Karpas-422 (cell line): ENCODE measurements at places on chromosomes 1 and 21. TPM values are rescaled to one million over a fixed set of nuclear protein-coding genes. Genes with fewer than 3 reads are reported as not detected.

DNA sequence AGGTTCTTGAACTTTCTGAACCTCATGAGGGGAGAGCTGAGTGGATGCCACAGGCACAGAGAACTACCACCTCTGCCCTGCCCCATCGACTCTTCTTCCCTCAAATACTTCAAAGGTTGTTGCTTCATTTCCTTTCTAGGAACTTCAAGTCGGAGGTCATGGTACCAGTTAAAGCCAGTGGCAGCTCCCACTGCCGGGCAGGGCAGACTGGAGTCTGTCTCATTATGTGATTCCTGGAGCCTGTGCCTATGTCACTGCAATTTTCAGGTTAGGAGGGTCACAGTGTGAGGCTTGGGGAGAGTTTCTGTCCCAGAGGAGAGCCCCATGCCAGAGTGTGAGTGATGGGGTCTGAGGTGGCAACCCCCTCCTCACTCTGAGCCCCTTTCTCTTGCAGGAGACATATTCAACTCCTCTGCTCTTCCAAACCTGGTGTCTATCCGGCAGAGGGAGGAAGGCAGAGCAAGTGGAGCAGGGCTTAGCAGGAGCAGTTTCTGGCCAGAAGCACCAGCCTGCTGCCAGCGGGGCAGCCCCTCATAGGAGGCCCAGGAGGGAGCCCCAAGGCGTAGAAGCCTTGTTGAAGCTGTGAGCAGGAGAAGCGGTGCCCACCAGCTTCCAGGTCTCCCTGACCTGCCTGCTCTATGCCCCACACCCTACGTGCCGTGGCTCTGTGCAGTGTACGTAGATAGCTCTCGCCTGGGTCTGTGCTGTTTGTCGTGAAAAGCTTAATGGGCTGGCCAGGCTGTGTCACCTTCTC is 29.3 kb downstream of the CAMK1G start:
- DNase-seq, result no peak
- no peak overlapping the region for H3K4me3 ChIP-seq
- H3K27ac ChIP-seq, result no peak overlapping the region

- H3K27me3 ChIP-seq, result no peaks in the 10 kb centered on the region
- DNase-seq, result no peak
- no peak overlapping the region for H3K4me3 ChIP-seq
- H3K4me1 ChIP-seq, result no peaks in the 10 kb centered on the region
- H3K27ac ChIP-seq, result no peak overlapping the region
- no peaks in the 10 kb centered on the region for H3K36me3 ChIP-seq
Measured at GRCh38 chr1:56017336-56017735, 562.0 kb downstream of the PLPP3 start.

GRCh38 chr1:65148548-65149350 is 746 bp downstream of the AK4 start:
- H3K36me3 ChIP-seq, result no peaks in the 10 kb centered on the region
- no peak overlapping the region for H3K27ac ChIP-seq
- DNase-seq, result no peak
- no peaks in the 10 kb centered on the region for H3K4me1 ChIP-seq
- no peak overlapping the region for H3K4me3 ChIP-seq
- H3K27me3 ChIP-seq, result no peaks in the 10 kb centered on the region

DNA sequence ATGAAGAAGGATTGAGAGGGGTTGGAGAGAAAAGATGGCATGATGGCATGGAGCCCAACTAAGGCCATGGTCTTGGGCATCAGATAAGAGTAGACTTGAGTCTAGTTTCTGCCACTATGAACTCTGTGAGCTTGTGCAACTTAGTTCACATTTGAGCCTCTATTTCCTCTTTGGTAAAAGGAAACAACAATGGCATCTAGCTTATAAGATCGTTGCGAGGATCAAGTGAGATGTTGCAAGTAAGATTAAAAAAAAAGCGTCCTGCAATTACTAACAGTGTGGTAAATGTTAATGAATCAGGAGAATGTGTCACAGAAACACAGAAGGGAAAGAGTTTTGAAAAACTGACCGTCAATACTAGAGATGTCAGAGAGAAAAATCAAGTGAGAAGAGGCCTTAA is 202.9 kb upstream of the FGGY start:
- no peak overlapping the region for H3K4me3 ChIP-seq
- H3K36me3 ChIP-seq, result no peaks in the 10 kb centered on the region
- DNase-seq, result no peak
- no peaks in the 10 kb centered on the region for H3K4me1 ChIP-seq
- H3K27me3 ChIP-seq, result no peaks in the 10 kb centered on the region

GRCh38 chr1:201241736-201242135 is 41.6 kb upstream of the PKP1 start:
- no peaks in the 10 kb centered on the region for H3K4me1 ChIP-seq
- no peaks in the 10 kb centered on the region for H3K27me3 ChIP-seq
- H3K4me3 ChIP-seq, result no peak overlapping the region
- no peak overlapping the region for H3K27ac ChIP-seq

- no peak overlapping the region for H3K4me3 ChIP-seq
- no peak for DNase-seq
- no peaks in the 10 kb centered on the region for H3K4me1 ChIP-seq
- H3K36me3 ChIP-seq, result no peaks in the 10 kb centered on the region
Measured at GRCh38 chr1:71835442-71835813, 446.9 kb downstream of the NEGR1 start.

DNA sequence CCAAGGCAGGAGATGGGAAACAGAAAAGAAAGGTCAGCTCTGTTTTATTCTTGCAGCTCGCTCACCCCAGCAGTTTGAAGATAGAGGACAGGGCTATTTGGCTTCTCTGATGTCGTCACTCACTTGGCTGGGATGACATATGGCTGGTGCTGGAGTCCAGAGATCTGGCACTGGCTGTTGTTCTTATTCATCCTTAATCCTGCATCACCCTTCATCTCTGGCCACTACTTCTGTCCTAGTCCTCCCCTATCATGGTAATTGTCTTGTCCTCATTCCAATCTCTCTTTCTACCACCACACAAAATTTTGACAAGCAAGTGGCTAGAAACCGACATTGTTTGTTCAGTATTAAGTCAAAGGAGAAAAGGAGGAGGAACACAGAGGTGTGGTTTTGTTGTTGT is 103.8 kb upstream of the PDE4B start:
- H3K4me3 ChIP-seq, result no peak overlapping the region
- no peak overlapping the region for H3K27ac ChIP-seq
- peak; percentile 0 for DNase-seq
- H3K27me3 ChIP-seq, result no peaks in the 10 kb centered on the region
- no peaks in the 10 kb centered on the region for H3K4me1 ChIP-seq

- H3K4me1 ChIP-seq, result no peaks in the 10 kb centered on the region
- no peaks in the 10 kb centered on the region for H3K36me3 ChIP-seq
- no peak overlapping the region for H3K27ac ChIP-seq
- no peak overlapping the region for H3K4me3 ChIP-seq
- DNase-seq, result no peak
Measured at GRCh38 chr1:52659851-52660596, 27.1 kb downstream of the SHISAL2A start.

- H3K27ac ChIP-seq, result peak overlapping the region; percentile 68
- H3K36me3 ChIP-seq, result no peaks in the 10 kb centered on the region
- H3K27me3 ChIP-seq, result no peaks in the 10 kb centered on the region
- peak; percentile 34 for DNase-seq
- H3K4me3 ChIP-seq, result peak overlapping the region; percentile 30; the same call in 1 of the 2 replicates
- H3K4me1 ChIP-seq, result peaks cover 38% of the 10 kb centered on the region
Measured at GRCh38 chr1:8516278-8516777, 198.4 kb downstream of the SLC45A1 start.

DNA sequence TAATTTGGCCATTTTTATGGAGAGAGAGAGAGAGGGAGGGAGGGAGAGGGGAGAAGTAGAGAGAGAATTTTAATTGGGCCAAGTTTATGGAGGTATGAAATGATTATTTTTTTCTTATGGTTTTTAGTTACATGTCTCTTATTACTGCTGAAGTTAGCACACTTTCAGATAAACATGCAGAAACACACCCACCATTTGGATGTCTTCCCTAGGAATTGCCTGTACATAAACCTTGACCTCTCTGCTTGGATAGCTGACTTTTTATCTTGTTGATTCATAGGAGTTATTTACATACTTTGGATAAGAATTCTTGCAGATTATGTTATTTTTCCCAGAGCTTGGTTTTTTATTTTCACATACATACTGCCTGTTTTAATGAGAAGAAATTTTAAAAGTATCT is 310.2 kb upstream of the ADAMTS5 start:
- H3K4me1 ChIP-seq, result no peaks in the 10 kb centered on the region
- no peaks in the 10 kb centered on the region for H3K36me3 ChIP-seq
- no peaks in the 10 kb centered on the region for H3K27me3 ChIP-seq

GRCh38 chr1:219847215-219847855 is 81.0 kb downstream of the SLC30A10 start:
- DNase-seq, result no peak
- no peak overlapping the region for H3K4me3 ChIP-seq
- no peaks in the 10 kb centered on the region for H3K4me1 ChIP-seq
- no peaks in the 10 kb centered on the region for H3K27me3 ChIP-seq
- no peaks in the 10 kb centered on the region for H3K36me3 ChIP-seq

GRCh38 chr1:241598249-241598648 is 41.9 kb downstream of the CHML start:
- H3K36me3 ChIP-seq, result no peaks in the 10 kb centered on the region
- DNase-seq, result peak; percentile 86
- peak overlapping the region; percentile 15; the same call in 1 of the 2 replicates for H3K4me3 ChIP-seq
- H3K27me3 ChIP-seq, result no peaks in the 10 kb centered on the region
- peak overlapping the region; percentile 44; the same call in 1 of the 2 replicates for H3K27ac ChIP-seq

DNA sequence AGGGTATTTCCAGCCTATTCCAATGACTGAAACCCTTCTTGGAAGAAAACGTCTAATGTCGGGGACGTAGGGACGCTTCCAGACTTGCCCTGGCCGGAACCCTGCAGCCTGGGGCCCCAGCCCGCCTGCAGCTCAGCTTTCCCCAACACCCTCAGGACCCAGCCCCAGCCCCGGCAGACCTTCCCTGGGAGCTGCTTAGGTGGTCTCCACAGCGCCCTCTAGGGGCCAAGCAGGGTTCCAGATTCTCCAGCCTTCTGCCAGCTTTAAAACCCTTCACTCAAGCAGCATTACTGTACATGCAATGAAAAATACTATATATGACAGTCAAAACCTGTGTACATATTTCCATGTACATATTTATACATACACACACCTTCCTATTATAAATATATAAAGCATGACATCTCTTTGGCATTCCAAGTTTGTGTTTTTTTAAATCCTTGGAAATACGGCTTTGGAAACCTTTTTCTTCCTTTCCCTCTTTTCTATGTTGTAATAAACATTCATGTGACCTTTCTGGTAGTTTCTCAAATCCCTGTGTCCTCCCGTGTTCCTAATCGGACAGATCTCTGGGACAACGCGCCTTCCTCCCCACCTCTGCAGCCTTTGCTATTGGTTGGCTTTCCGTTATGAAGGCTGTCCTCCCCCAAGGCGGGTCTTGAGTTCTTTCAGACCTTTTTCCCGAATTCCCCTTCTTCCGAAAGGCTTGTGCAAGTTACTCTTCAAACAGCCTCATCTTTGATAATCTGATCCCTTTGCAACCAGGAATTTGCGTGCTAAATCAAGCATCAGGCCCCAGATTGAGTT is 60.3 kb downstream of the STUM start:
- H3K4me1 ChIP-seq, result peaks cover under 1% of the 10 kb centered on the region; the same call in 1 of the 2 replicates
- H3K4me3 ChIP-seq, result no peak overlapping the region
- H3K36me3 ChIP-seq, result no peaks in the 10 kb centered on the region
- no peak overlapping the region for H3K27ac ChIP-seq
- no peaks in the 10 kb centered on the region for H3K27me3 ChIP-seq

- H3K4me3 ChIP-seq, result no peak overlapping the region
- no peaks in the 10 kb centered on the region for H3K4me1 ChIP-seq
- no peaks in the 10 kb centered on the region for H3K36me3 ChIP-seq
- H3K27me3 ChIP-seq, result no peaks in the 10 kb centered on the region
- DNase-seq, result no peak
- no peak overlapping the region for H3K27ac ChIP-seq
Measured at GRCh38 chr21:45724994-45725843, 81.7 kb downstream of the PCBP3 start.

- peaks cover 20% of the 10 kb centered on the region for H3K4me1 ChIP-seq
- H3K27me3 ChIP-seq, result 0 out of 2 replicates have a peak, but pooled peaks cover 4% of the 10 kb centered on the region
- no peak overlapping the region for H3K27ac ChIP-seq
- no peak for DNase-seq
- no peaks in the 10 kb centered on the region for H3K36me3 ChIP-seq
Measured at GRCh38 chr1:39105841-39106765, 80.0 kb downstream of the NDUFS5 start.

- H3K27ac ChIP-seq, result peak overlapping the region; percentile 57; the same call in 1 of the 2 replicates
- 0 out of 2 replicates have a peak, but pooled peaks cover 3% of the 10 kb centered on the region for H3K36me3 ChIP-seq
- no peaks in the 10 kb centered on the region for H3K27me3 ChIP-seq
- H3K4me3 ChIP-seq, result no peak overlapping the region
Measured at GRCh38 chr1:181043025-181043888, 9.5 kb downstream of the MR1 start.

- no peak overlapping the region for H3K27ac ChIP-seq
- H3K4me1 ChIP-seq, result no peaks in the 10 kb centered on the region
- no peak for DNase-seq
- H3K27me3 ChIP-seq, result no peaks in the 10 kb centered on the region
- H3K36me3 ChIP-seq, result no peaks in the 10 kb centered on the region
Measured at GRCh38 chr1:19533626-19534025, 48.3 kb upstream of the CAPZB start.

GRCh38 chr1:191206513-191207207 is 729.0 kb upstream of the BRINP3 start:
- peak overlapping the region; percentile 18; the same call in 1 of the 2 replicates for H3K27ac ChIP-seq
- no peaks in the 10 kb centered on the region for H3K27me3 ChIP-seq
- no peaks in the 10 kb centered on the region for H3K36me3 ChIP-seq
- peaks cover 10% of the 10 kb centered on the region for H3K4me1 ChIP-seq

DNA sequence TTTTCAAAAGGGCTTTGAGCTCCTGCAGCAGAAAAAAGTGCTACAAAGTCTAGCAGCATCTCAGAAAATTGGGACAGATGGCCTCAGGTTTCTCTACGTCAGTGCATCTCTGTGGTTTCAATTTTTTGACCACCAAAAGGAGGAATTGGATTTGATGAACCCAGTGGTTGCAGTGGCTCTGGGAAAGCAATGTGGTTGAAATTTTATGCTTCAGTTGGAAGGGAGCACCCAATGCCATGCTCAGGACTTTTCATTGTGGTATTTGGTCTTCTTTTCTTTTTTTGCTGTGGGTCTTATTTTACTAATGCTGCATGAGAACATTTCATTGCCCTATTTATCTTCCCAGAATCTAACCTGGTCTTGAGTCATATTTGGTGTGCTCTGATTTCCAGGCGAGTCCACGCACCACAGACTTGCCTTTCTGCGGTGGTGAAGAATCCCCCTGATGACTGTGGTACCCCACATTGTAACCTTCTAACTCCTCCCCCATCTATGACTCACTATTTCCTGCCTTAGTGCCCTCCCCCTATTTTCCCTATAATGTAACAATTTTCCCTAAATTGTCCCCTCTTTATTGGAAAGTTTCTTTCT is 56.7 kb downstream of the S1PR1 start:
- H3K27ac ChIP-seq, result no peak overlapping the region
- H3K36me3 ChIP-seq, result no peaks in the 10 kb centered on the region
- no peak for DNase-seq
- H3K27me3 ChIP-seq, result no peaks in the 10 kb centered on the region
- H3K4me3 ChIP-seq, result no peak overlapping the region

Gene FCGR2B
- total RNA-seq, result 523 and 581 TPM in 2 replicates

Gene TMEM39B
- total RNA-seq, result 10.3 and 11.5 TPM in 2 replicates

Gene MAP7D1
- total RNA-seq, result 24.1 and 87.3 TPM in 2 replicates

Gene CFAP141
- not detected in 2 replicates for total RNA-seq

Gene CTSS
- 136 and 160 TPM in 2 replicates for total RNA-seq
